MCF 10A (cell line): ENCODE measurements at places on chromosomes 6 and 20. TPM values are rescaled to one million over a fixed set of nuclear protein-coding genes. Genes with fewer than 3 reads are reported as not detected.

ZSCAN16 gene
- total RNA-seq, result 2.6 and 4.4 TPM in 2 replicates

CDH4 gene
- total RNA-seq, result 25.0 and 44.8 TPM in 2 replicates

DNA sequence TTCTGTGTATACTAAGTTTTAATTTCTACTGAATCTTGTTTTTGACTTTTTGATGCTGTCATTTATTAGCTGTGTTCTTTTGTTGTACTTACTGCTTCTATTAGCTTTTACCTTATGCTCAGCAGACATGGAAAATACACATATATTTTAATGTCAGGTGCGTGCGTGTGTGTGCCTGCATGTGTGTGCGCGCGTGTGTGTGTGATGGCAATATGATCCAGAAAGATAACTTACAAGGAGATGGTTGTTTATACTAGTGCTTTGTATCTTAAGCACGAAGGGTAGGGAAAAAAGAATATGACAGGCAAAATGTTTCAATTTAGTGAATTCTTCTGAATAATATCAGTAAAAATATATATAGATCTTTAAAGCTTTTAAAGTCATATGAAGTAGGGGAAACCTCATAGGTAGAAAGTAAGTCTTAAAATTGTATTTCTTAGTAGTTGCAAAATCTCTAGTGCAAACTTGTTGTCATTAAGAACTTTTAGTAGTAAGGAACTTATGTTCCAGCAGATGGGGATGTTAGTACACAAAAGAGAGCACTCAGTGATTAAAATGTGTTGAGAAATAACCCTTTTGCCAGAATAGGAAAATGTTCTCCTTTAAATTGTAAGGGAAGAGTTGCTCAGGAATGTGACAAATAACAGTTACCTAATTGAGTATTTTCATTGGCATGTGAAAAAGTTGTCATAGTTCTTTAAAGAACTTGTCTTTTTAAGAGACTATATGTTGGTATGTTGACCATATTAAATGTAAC lies 13.2 kb downstream of the QKI start:
- H3K27ac ChIP-seq, result peak overlapping the region; percentile 17
- DNase-seq, result peak; percentile 81
- H3K4me3 ChIP-seq, result peak overlapping the region; percentile 43
- no peaks in the 10 kb centered on the region for H3K27me3 ChIP-seq

DNA sequence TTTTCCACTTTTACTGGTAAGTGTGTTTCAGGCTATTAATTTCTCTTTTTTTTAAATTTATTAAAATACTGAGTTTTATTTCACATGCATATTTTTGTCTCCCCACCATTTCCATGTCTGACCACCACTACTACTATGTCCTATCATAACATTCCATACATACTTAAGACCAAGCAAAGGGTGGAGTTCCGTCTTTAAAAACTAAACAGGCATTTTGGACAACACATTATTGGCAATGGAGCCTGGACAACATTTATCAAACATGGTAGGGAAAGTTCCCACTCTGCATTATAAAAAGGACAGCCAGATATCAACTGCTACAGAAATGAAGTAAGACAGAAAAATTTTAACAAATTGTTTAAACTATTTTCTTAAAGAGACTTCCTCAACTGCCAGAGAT lies 91.9 kb downstream of the LMBRD1 start:
- no peaks in the 10 kb centered on the region for H3K27me3 ChIP-seq
- no peaks in the 10 kb centered on the region for H3K4me1 ChIP-seq
- H3K36me3 ChIP-seq, result peaks cover 18% of the 10 kb centered on the region
- H3K27ac ChIP-seq, result no peak overlapping the region

- H3K27ac ChIP-seq, result no peak overlapping the region
- no peak for DNase-seq
- H3K36me3 ChIP-seq, result no peaks in the 10 kb centered on the region
- H3K4me1 ChIP-seq, result no peaks in the 10 kb centered on the region
- peaks cover 16% of the 10 kb centered on the region for H3K27me3 ChIP-seq
Observed at GRCh38 chr6:156647991-156648390, 129.2 kb upstream of the ARID1B start.

GRCh38 chr6:30066082-30066481 lies 916 bp upstream of the PPP1R11 start:
- H3K36me3 ChIP-seq, result peaks cover 47% of the 10 kb centered on the region
- no peaks in the 10 kb centered on the region for H3K27me3 ChIP-seq
- DNase-seq, result no peak

BMP5 gene
- total RNA-seq, result not detected in 2 replicates

TFEB gene
- 11.8 and 16.2 TPM in 2 replicates for total RNA-seq

POU5F1 gene
- 1.5 and 2.0 TPM in 2 replicates for total RNA-seq

DNA sequence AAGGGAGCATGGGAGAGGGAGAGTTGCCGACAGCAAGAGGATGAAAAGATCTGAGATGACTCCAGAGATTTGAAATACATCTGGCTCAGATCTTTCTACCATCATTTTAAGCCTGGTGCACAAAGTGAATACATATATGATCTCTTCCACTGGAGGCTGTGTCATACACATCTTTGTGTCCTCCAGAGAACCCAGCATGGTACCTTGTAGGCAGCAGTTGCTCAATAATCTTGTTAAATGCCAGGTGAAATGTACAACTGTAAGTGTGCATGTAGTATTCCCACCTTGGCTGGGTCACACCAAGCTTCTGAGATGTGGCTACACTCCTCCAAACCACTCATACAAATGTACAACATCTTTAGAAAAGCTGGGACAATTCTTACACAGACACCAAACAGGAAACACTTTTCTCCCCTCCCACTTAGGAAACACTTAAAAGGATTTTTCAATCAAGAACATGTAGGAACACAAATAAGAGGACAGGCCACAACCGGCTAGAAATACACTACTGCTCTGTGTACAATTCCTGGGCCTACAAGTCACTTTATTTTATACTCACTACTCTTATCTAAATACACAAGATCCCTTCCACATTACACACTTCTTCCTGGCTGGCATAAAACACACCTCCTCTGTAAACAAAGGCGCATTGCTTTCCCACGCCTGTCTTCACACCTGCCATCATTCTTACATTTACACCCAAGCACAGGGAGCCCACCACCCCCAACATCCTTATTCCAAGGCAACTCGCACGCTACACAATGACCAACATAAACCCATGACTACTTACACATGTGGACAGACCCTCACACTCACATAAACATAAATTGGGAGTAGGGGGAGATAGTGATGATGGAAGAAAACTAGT lies 3.8 kb upstream of the IER3 start:
- H3K27ac ChIP-seq, result peak overlapping the region; percentile 88
- H3K27me3 ChIP-seq, result no peaks in the 10 kb centered on the region
- H3K4me3 ChIP-seq, result no peak overlapping the region
- peak; percentile 49 for DNase-seq
- H3K4me1 ChIP-seq, result peaks cover 59% of the 10 kb centered on the region
- peaks cover 15% of the 10 kb centered on the region for H3K36me3 ChIP-seq
